ENCODE measurements at places on chromosomes 4 and X.

DNA sequence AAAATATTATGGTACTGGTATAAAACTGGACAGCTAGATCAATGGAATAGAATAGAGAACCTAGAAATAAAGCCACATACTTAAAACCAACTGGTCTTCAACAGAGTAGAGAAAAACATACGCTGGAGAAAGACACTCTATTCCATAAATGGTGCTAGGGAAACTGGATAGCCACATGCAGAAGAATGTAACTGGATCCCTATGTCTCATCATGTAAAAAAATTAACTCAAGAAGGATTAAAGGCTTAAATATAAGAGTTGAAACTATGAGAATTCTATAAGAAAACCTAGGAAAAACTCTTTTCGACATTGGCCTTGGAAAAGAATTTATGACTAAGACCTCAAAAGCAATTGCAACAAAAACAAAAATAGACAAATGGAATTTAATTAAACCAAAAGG, 114.6 kb downstream of the PCDH18 start:
- no peak for DNase-seq

DNA sequence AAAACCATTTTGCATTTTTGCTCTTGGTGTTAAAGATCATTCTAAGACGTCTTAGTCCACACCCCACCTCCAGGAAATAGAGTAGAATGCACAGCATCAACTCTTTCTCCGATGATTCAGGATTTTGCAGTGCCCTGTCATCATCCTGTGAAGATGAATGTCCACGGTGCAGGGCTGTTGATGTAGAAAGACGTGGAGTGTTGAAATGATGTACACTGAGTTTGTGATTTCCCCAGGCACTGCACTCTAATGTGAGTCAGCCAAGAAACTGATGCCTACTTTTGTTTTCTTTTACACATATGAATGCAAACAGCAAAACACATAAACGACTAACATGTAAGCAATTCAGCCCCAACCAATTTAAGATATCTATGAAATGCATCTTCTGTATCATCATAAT, 10.5 kb downstream of the LGI2 start:
- DNase-seq: no peak

DNA sequence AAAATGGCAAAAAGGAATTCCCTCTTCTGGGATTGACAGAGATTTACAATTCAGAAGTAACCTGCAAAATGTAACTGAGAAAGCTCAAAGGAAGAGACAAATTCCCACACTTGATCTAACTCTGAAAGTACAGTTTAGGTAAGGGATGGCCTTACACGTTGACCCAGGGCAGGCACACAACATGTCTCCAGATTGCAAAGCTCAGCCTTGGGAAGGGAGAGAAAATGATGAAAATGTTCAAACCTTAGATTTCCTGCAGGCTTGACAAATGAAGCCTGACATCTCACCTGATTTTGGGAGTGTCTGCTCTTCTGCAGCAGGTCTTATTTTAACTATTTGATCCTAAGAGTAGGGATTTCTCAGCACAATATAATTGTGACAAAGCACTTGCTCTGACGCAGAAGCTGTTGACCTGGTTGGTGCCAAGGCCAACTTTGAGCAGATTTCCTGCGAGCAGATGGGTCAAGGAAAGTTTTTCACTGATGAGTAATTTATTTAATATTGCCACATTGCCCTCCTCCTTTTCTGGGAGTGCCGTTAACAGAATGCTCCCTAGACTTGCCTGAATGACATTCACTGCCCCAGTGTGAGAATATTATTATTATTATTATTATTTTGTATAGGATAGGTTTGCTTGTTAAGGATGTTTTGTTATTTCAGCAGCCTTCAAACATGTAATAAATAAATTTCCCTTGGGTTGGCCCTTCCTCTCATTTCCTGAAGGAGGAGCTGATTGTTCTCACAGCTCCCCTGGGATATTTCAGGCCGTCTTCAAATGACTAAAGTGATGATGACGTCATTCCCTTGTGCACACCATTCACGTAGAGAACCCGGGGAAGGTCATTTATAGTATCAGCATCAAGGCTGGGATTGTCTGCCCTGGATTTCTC, 157.1 kb downstream of the VEGFC start:
- DNase-seq: no peak

DNA sequence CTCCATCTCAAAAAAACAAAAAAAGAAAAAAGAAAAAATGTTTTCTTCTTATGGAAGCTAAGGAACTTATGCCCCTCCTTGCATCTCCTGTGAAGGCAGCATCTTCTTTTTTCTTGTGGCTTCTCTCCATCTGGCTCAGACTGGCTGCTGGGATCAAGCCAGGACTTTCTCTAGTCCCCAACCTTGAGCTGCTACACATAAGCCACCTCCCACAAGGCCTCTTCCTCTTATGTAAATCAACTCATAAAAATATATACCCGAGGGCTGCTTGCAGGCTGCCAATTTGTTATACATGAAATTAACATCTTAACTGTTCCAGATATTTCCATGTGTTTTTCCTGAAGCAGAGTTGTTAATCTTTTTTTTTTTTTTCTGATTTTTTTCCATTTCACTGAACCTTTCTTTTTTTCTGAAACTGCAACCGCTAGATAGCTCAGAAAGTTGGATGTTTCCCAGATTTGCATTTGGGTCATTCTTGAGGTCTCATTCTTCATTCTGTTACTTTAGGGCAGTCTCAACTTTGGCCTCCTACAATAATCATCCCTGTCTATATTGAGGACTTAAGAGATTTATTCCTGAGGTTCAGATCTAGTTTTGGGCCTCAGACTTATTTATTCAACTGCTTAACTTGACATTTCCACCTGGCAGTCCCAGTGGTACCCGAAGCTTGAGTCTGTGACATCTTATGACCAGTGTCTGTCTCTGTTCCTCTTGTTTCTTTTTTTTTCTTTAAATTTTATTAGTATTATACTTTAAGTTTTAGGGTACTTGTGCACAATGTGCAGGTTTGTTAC, 10.3 kb downstream of the SNX25 start:
- no peak for DNase-seq

Measured in stimulated activated CD4-positive, alpha-beta T cell treated with anti-CD3 and anti-CD28 coated beads, Interleukin-15, amount 100 ng/mL, for 24 hours (primary cell).